ENCODE measurements at places on chromosomes 7 and 10.

DNA sequence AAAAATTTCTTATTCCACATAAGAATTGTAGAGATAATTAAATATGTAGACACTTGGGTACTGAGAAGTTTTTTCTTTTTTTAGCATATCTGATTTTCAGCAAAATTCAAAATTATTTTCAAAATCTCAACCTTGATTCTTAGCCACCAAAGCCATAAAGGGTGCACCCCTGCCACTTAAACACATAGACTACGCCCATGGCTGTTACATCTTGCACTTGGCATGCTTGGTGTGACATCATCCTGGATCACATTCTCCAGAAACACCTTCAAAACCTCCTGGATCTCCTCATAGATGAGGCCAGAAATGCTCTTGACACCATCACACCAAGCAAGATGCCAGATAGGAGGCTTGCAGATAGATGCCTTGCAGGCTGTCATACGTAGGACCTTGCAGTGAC lies 89.1 kb upstream of the KLF14 start:
- no peak for ATAC-seq

DNA sequence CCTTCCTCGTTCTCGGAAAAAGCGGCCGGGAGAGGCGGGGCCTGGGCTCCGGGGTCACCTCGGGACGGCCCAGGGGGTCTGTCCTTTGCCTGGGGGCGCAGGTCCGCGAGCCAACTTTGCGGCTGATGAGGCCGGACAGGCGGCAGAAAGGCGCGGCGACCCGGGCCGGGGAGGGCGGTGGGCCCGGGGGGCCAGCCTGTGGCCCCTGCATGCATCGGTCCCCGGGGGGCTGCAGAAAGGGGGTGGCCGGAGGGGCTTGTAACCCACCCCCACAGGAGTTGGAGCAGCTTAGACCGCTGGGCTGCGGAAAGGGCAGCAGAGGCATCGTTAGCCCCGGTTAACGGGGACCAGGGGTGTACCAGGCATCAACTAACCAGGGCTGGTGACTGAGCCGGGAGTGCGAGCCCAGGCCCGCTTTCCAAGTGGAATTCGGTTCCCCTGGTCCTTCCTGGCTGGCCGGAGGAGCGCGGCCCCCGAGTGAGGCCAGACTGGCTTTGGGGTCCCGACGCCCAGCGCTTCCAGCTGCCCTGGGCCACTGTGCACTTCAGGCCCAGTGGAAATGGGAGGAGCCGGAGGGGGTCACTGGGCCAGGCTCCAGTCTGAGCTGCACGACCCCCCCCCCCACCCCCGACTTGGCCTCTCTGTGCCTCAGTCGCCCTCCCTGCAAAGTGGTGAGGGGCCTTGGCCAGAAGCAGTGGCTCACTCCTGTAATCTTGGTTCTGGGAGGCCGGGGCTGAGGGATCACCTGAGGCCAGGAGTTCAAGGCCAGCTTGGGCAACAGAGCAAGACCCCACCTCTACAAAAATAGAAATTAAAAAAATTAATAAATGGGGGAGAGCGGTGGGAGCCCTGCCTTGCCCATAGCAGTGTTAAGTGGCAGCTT lies 919 bp downstream of the SLC29A4 start:
- ATAC-seq, result no peak

GRCh38 chr7:75906991-75907667 lies 7.8 kb upstream of the POR start:
- no peak for ATAC-seq

DNA sequence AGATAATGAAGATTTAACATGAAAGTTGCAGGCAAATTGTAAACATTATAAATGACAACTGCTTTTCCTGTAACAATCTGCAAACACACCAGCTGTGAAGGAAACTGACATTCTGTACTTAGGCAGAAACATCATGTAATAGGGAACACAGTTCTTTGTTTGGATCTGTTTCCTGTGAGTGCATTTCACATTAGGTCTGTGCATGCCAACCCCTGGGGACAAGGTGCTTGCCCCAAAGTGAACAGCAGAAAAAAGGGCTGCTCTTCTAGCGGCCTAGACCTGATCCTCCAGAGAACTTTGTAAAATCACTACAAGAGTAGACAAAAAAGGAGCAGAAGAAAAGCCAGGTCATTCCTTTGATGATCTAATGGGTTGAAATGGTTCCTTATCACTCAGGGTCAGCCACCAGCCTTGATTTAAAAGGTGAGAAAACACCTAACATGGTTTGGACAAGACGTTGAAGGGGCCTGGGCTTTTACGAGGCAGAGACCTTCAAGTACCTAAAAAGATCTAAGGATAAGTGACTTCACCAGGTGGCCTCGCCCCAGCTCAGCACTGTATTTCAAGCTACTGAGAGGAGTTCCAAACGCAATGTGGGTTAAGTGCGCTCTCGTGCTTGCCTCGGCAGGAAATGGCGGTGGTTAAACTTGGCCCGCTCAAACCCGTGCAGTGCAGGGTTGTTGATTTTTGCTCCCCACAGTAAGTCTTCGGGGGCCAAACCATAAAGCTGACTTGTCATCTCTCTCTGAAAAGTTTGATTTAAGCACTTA lies 249.7 kb downstream of the CREB5 start:
- ATAC-seq, result no peak

GRCh38 chr7:49812534-49812933 lies 39.1 kb downstream of the VWC2 start:
- ATAC-seq, result no peak

- ATAC-seq, result peak; percentile 28
Measured at GRCh38 chr10:69957886-69958555, 94.6 kb upstream of the MACROH2A2 start.

- peak; percentile 82 for ATAC-seq
Measured at GRCh38 chr7:3042861-3043489, 692 bp downstream of the CARD11 start.

- ATAC-seq, result no peak
Measured at GRCh38 chr7:71627651-71628050, 495.7 kb downstream of the GALNT17 start.

- ATAC-seq, result no peak
Measured at GRCh38 chr10:131760416-131761166, 140.2 kb upstream of the PPP2R2D start.

DNA sequence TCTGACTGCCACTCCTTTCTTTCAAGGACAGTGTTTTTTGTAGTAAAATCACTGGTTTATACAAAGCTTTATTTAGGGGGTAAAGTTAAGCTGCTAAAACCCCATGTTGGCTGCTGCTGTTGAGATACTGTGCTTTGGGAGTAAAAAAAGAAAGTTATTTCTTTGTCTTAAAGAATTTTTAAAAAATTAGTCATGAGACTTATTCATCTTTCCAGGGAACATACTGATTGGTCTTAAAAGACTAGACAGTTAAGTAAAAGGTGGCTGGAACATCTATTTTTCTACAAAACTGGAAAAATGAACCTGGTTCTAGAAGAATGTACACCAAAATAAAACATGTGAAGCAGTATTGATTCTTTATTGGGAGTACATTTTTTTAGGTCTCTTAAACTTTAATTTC lies 20.6 kb downstream of the BBIP1 start:
- no peak for ATAC-seq

DNA sequence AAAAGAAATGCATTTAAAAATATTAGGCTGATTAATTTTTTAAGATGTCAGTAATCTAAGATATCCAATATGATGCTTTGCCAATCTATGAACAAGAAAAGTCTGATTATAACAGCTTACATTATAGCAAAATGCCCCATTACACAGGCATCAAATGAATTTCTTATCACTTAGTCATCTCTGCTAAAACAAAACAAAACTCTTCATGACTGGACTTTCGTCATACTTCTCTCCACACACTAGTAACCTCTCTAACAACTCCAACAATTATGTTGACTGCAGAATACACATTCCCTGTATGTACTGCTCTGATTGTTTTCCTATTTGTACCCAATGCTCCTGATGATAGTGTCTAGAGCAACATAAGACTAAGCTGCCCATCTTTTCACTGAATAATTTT lies 3.8 kb upstream of the MKI67 start:
- ATAC-seq, result no peak

DNA sequence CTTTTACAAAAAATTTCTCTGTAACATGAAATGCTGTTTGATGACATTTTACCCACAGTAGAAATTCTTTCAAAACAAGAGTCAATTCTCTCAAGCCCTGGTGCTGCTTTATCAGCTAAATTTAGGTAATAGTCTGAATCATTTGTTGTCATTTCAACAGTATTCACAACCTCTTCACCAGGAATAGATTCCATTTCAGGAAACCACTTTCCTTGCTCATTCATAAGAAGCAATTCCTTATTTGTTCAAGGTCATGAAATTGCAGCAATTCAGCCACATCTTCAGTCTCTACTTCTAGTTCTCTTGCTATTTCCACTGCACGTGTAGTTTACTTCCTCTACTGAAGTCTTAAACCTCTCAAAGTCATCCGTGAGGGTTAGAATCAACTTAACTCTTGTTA lies 14.1 kb downstream of the STAG3 start:
- ATAC-seq, result no peak

GRCh38 chr10:59508296-59508695 lies 145.9 kb upstream of the FAM13C start:
- ATAC-seq, result no peak

GRCh38 chr7:142668495-142668894 lies 80.8 kb upstream of the PRSS1 start:
- no peak for ATAC-seq

DNA sequence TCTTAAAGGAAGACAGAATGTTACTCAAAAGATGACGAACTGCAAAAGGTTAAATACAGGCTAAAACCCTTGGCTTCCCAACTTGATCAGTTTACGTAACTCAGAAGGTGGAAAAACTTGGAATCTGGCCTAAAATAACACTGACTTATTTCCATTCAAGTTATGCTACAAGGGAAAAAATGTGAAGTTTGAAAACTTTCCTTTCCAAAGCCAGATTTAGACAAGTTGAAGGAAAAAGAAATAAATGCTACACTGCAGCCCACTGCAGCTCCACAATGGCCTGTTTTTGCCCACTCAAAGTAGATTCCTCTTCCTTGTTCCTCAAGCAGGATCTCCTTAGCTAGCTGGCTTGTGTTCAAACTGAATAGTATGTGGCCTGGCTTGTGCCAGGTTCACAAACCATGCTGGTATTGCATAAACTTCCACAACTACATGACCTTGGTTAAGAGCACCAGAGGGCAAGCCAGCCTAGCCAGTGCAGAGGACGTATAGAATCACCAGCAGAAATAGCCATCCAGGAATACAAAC lies 166.2 kb downstream of the CPEB3 start:
- ATAC-seq, result no peak

DNA sequence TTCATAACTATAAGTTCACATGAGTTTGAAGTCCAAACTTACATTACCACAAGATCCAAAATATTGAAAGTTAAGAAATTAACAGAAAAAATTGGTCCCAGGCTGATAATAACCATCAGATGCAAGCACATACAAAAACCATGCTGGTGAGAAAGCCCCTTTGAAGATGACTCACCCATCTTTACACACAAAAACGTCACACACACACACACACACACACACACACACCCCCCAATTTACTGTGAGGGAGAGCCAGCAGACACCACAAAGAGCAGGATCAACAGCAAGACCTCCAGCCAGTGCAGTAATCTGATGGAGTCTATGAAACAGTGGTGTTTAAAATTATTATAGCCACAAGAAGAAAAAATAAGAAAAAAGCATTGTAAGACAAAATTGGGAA lies 50.1 kb upstream of the DRGX start:
- no peak for ATAC-seq

DNA sequence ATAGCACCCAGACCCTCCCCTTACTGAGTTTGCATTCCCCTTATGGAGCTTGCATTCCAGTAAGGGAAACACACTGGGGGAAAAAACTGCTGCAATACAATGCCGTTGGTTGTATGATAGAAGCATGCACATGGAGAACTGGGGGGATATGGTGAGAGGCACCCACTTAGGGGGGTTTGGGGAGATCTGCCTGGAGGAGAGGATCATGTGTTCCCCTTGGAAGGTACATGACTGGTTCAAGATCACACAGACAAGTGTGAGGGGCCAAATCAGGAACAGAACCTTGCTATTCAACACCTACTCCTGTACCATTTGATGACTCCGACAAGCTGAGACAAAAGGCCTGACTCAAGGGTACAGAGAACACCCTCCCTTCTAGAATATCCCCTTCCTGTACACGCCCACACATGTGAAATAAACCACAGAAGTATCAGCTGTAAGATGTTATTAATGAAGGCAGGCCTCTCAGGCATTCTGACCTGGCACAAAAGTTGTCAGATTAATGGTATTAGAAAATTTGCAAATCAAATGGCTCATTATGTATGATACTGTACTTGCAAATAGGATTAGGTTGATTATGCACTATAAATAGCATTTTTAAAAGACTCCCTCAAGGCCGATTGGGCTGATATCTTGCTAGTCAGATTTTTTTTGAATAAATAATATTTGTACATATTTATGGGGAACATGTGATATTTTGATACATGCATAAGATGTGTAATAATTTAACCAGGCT lies 122.2 kb downstream of the NPY start:
- ATAC-seq, result peak; percentile 61

GRCh38 chr7:55239406-55239805 lies 125.7 kb upstream of the LANCL2 start:
- no peak for ATAC-seq

- no peak for ATAC-seq
Measured at GRCh38 chr7:148204639-148205304, 385.8 kb upstream of the C7orf33 start.

- no peak for ATAC-seq
Measured at GRCh38 chr10:129307141-129307540, 159.9 kb upstream of the MGMT start.

GRCh38 chr7:127833641-127834040 lies 181.6 kb downstream of the SND1 start:
- no peak for ATAC-seq

DNA sequence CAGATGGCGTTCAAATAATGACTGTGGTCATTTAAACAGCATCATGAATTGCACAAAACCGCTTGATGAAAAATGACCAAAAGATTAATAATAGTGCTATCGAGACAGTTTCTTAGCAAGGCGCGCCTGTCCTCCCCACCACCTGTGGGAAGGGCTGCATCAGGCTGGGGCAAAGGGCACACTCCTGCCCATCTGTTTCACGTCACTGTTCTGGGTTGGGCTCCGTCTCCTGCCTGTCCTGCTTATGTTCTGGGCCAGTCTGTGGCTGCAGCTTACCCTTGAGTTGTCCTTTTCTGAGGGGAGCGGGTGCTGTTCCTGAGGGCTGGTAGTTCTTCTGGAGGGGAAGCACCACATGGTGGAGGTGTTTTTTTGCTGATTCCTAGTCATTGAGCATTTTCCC lies 13.3 kb downstream of the RBM17 start:
- no peak for ATAC-seq

All from activated CD4-positive, CD25-positive, alpha-beta regulatory T cell treated with anti-CD3 and anti-CD28 coated beads, Interleukin-2, amount 50 U/mL, for 24 hours (primary cell).